Endothelial cell of coronary artery (primary cell): ENCODE measurements at places on chromosomes 5 and 9. TPM values are rescaled to one million over a fixed set of nuclear protein-coding genes. Genes with fewer than 3 reads are reported as not detected.

GRXCR2 gene
- total RNA-seq = not detected in 2 replicates

IL3 gene
- total RNA-seq = not detected in 2 replicates

PHF24 gene
- total RNA-seq = not detected in 2 replicates

DDX4 gene
- total RNA-seq = not detected in 2 replicates

FBXL7 gene
- total RNA-seq = 6.1 and 6.9 TPM in 2 replicates

TAF11L10 gene
- total RNA-seq = not detected in 2 replicates

ADAMTS16 gene
- total RNA-seq = not detected in 2 replicates

OGN gene
- total RNA-seq = under 0.01 TPM in 1 of 2 replicates, not detected in the other

OBP2B gene
- not detected in 2 replicates for total RNA-seq

SLC46A2 gene
- total RNA-seq = not detected in 2 replicates

SLC4A9 gene
- total RNA-seq = not detected in 2 replicates

SPATA31D4 gene
- total RNA-seq = not detected in 2 replicates

SHC3 gene
- 7.6 and 9.4 TPM in 2 replicates for total RNA-seq

SLC2A8 gene
- 8.8 and 8.9 TPM in 2 replicates for total RNA-seq

RGS3 gene
- total RNA-seq = 299 and 327 TPM in 2 replicates

HAPLN1 gene
- total RNA-seq = 0.09 TPM in 1 of 2 replicates, not detected in the other

KCNN2 gene
- total RNA-seq = 0.54 TPM in 1 of 2 replicates, not detected in the other

C5orf52 gene
- not detected in 2 replicates for total RNA-seq

PCDHB14 gene
- 1.3 and 1.6 TPM in 2 replicates for total RNA-seq

NFIB gene
- 74.6 and 103 TPM in 2 replicates for total RNA-seq

NTRK2 gene
- 0.09 and 0.18 TPM in 2 replicates for total RNA-seq

TMED9 gene
- 156 and 233 TPM in 2 replicates for total RNA-seq

FLT4 gene
- total RNA-seq = 5.5 and 10.6 TPM in 2 replicates

C9 gene
- total RNA-seq = 0.27 TPM in 1 of 2 replicates, not detected in the other

ZNF300 gene
- total RNA-seq = 4.7 and 8.5 TPM in 2 replicates

FOXD1 gene
- 0.09 and 0.38 TPM in 2 replicates for total RNA-seq

AQP3 gene
- 0.19 and 0.27 TPM in 2 replicates for total RNA-seq

PRR16 gene
- total RNA-seq = 0.09 and 1.6 TPM in 2 replicates
